Effector CD4-positive, alpha-beta T cell (primary cell): ENCODE measurements at places on chromosomes 1 and 21.

- DNase-seq, result no peak
Measured at GRCh38 chr1:26531651-26532131, 2.1 kb downstream of the RPS6KA1 start.

- DNase-seq, result no peak
Measured at GRCh38 chr1:177872308-177872900, 97.5 kb downstream of the SEC16B start.

DNA sequence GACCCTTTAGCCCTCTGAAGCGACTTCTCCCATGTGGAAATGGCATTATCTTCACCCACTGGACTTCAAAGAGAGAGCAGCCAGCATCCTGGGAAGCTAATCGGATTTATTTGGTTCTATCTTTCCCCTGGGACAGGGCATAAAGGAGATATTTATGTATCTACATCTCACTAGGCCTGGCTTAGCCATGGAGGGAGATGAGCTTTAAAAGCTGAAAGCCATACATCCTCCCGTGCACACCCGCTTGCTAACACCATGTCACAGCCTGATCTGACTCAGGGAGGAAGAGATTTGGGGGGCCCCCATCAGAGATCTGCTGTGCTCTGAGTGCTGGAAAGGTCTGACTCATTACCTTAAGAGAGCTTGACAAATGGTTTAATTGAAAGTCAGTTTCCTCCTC lies 155.9 kb downstream of the PLXNA2 start:
- DNase-seq, result no peak

- no peak for DNase-seq
Measured at GRCh38 chr1:242239398-242239797, 240.5 kb upstream of the MAP1LC3C start.

GRCh38 chr1:2074944-2075740 lies 24.9 kb downstream of the PRKCZ start:
- no peak for DNase-seq

GRCh38 chr1:208437401-208437800 lies 193.2 kb upstream of the PLXNA2 start:
- no peak for DNase-seq

GRCh38 chr21:16073586-16073985 lies 343.8 kb downstream of the USP25 start:
- no peak for DNase-seq

DNA sequence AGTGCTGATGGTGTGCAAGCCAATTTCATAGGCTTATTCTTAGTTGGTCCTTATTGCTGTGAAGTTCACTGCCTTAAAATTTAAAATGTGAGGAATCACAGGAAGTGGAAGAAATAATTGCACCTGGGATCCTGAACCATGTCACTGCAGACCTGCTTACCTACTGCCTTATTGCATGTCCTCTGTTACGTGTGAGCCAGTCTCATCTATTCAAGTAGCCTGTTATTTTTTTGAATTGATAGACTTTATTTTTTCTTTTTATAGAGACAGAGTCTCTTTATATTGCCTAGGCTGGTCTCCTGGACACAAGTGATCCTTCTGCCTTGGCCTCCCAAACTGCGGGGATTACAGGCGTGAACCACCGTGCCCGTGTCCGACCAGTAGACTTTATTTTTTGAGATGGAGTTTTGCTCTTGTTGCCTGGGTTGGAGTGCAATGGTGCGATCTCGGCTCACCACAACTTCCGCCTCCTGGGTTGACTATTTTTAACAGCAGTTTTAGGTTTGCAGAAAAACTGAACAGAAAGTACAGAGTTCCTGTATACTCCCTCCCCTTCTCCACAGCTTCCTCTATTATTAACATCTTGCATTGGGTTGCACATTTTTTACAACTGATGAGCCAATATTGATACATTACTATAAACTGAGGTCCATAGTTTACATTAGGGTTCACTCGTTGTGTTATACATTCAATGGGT lies 14.0 kb upstream of the DISC1 start:
- peak; percentile 14 for DNase-seq

DNA sequence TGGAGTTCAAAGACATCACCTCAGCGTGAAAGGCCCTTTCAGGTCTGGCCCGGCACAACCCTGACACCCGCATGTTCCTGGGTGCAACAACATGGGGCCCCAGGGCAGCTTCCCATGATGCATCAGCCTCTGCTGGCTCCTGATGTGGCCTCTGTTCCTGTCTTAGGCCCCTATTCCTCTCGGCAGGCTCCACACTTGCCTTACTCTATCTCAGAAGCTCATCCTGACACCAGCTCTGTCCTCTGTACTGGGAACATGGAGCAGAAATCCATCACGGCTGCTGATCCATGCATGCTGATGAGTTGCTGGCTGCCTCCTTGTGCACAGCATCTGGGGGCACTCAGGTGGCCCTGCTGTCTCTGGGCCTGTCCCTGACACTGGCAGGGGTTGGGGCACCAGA lies 74.6 kb downstream of the ADARB1 start:
- DNase-seq, result no peak

DNA sequence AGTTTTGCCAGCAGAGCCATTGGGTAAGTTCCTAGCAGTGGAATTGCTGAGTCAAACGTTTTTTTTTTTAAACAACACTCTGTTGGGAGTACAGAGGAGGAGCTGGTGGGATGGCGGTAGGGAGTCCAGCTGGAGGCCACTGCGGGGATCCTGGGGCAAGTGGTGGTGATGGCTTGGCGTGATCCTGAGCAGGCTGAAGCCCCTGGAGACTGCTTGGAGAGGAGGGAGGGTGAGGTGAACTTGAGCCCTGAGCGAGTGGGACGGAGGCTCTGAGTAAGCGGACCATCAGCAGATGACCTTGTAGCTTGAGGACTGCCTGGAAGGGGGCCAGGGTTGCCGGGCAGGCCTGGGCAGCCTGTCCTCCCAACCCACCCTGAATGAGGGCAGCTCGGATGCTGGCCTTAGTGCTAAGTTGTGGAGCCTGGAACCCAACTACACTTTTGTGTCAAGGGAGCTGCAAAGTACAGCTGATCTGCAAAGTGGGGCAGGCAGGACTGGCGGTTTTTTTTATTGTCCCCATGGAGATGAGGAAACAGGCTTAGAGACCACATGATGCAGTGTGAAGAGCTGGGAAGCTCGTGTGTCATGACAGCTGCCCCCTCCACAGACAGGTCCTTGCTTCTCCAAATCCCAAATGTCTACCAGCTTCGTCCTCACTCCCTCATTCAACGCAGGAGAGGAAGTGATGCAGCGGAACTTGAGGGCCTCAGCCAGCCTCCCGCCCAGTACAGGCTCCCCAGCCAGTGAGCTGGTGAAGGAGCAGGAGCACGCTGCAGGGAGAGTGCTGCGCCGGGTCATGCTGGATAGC lies 20.2 kb downstream of the MRPL37 start:
- no peak for DNase-seq

DNA sequence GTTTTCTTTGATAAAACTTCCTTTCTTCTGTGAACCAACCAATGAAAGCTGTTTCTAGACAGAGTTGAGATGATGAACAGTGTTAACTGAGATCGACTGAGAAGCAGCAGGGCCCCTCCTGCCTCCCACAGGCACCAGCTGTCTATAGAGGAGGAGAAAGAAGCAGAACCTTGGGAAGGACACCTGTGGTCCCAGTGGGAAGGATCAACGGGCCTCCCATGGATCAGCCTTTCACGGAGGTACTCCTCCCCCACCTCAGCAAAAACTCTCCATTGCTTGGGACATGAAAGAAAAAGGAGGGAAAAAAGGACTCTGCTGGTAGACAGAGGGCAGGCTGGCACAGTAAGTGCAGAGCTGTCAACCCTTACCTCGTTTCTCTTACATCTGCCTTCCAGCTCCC lies 40.5 kb downstream of the PLPPR5 start:
- DNase-seq, result no peak

DNA sequence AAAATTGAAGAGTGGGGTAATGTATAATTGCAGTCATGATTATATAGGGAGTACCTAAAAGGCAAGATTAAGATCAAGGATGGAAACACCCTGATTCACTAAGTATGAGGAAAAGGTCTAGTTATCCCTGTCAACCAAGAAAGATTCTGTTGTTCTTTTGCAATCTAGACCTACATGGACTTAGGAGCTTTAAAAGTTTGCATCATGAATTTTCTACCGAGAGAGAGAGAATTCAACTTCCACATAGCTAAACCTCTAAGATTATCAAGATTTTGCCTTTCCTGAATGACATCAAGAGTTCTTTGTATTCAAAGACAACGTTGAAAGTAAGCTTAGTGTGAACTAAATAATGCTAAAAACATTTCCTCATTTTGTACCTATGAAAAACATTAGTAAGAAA lies 78.8 kb upstream of the RBM34 start:
- DNase-seq, result no peak
